ENCODE measurements at places on chromosomes 2 and 18.

DNA sequence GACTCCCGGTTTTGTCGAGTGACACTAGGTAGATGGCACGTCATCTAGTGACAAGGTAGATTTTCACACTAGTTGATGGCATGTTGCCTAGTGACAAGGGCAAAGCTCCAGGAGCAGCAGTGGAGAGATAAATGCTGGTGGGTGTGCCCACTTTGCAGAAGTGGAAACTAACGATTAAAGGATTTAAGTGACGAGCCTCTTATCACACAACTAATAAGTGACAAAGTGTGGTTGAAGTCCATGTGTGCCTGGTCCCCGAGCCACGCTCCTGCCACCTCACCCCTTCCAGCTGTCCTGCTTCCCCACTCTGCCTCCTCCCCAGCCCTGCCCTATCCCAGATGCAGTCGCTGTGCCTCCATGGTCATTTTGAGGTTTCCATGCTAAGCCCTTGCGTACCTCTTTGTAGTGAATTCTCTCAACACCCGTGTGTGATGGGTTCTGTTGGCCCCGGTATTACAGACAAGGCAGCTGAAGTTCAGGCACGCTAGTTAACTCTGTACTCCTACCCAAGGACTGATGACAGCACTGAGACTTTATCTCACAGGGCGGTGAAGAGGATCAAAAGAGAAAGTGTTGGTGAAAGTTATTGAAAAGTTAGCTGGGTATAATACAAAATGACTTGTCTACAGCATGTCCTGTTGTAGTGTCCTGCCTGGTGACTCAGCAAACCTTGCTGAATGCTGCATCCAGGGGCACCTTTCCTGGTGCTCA lies 113.4 kb upstream of the GLI2 start:
- no peak for DNase-seq

GRCh38 chr2:173596244-173596643 lies 241.6 kb downstream of the CDCA7 start:
- DNase-seq, result no peak

- DNase-seq, result no peak
These were observed 146.2 kb upstream of the MSH6 start for GRCh38 chr2:47636596-47637264.

DNA sequence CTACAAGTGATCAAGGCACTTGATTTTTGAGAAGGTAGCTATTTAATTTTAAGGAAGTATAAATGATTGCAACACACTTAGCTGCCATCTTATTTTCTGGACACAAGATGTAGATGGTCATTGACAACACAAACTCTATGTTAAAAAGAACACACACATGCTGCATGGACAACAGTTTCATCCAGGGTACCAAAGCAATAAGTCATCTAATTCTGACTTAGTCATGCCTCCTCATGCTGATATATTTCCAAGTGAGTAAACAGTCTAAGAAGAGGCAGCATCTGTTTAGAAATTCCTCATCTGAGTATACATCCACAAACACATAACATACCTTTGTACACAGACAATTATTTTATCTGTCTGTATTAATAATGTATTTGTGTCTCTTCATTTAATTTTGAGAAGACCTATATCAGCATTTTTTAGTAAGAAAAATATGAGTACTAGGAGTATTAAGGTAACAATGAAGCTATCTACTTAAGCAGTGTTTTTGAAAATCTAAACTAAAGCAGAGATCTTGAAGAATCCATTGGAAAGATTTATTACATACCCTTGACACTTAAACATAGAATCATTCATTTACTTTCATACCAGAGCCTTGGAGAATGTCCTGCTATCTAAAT lies 84.9 kb downstream of the SCN1A start:
- no peak for DNase-seq

GRCh38 chr2:136932700-136933099 lies 167.4 kb downstream of the THSD7B start:
- no peak for DNase-seq

DNA sequence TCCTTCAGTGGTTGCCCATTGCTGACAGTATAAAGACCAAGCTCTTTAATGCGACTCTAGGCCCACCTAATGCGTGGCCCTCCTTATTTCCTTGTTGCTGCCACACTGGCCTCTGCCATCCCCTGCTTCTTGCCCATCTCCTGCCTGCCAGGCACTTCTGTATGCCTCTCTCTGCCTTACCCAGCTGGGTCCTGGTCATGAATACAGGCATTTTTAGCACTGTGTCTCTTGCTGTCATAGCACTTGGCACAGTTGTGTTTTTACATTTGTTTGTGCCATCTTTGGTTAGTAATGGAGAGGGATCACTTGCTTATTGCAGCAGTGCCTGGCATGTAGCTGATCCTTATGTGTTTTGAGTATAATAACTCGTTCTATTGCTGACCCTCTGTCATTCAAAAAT lies 38.7 kb downstream of the MAP4K4 start:
- DNase-seq, result no peak

DNA sequence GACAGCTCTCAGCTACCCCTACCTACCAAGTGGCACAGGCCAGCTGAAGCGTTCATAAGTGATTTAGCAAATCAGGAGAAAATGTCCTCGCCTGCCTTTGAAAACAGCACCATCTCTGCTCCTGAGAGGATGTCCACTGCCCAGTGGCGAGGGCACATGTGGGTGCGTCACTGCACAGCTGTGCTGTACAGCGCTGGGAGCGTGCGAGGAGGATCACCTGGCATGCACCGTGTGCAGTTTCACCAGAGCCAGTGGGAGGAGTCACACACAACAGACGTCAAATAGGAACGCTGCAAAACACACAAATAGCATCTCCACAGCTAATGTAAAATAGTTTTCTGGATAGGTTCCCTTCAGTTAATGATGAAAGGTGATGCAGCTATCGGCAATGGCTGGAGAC lies 154.1 kb downstream of the HDAC4 start:
- DNase-seq, result no peak

DNA sequence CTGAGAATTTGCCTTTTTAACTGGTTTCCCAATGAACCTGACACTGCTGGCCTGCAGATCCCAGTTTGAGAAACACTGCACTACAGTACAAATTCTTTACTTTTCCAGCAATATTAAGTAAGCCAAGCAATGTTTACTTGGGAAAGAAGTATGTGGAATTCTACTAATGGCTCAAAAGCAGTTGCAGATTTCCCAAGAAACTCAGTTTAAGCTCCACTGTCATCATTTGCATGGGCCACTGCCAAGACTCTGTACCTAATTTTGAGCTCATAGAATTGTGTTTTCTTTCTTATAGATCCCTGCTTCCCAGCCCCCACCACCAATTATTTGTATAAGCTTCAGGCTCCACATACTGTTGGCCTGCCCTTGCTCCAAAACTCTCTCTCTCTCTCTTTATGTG lies 676.1 kb downstream of the RNF144A start:
- DNase-seq, result no peak

DNA sequence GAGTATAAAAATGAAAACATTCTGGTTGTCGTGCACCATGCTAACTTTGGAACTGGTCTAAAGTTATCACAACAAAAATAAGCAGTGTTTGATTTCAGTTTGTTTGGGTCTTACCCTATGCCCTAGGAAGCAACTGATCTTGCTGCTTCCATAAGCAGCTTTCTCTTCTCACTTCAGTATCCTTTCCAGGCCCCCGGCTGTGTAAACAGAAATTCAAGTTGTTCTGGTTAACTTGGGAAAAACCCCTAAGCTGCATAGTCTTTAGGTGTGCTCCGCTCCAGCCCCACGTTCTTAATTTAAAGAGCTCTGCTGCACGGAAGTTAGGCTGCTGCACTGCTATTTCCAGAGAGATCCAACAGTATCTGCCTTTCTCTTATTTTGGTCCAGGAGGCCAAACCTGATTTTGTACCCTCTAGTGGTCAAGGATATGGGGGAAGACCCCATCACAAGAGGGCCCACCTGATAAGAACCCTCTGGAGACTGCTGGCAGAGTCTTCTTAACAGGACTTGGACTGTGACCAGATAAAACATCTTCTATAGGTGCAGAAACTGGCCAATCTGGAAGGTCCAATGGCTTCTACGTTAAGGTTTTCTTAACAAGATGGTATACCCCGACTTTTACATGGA lies 69.1 kb downstream of the FEZ2 start:
- DNase-seq, result no peak

DNA sequence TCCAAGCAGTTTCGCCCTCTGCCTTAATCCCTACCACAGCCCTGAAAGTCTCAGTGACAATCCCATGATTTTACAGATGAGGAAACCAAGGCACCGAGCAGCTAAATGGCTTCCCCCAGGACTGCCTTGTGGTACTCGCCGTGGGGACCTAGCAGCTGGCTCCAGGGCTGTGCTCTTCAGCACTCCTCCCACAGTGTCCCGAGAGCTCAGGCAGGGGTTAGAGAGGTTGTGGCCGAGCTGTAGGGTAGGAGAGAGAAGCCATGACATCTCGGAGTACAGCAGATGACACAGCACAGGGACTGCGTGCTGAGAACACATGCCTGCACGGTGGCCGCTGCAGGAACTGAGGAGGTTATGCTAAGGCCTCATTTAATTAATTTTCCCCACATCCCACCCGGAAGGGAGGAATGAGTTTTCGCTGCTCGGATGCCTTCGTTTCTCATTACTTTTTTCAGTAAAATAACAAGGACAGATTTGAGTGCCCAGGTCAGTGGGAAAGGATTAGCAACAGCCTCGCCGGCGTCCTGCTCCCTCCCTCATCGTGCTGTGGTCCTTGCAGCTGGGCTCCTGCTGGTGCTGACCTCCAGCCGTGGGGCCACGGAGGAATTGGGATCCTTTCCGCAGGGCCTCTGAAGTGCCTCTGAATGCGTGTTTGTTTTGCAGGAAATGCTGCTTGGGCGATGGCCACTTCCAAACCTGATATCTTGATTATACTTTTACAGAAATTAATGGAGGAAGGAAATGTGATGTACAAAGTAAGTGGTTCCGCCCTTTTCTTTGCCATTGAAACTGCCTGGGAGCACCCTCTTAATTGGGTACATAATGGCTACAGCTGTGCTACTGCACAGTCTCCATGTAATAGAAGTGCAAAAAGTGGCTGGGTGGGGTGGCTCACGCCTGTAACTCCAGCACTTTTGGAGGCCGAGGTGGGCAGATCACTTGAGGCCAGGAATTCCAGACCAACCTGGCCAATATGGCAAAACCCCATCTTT lies 61.2 kb downstream of the WDSUB1 start:
- DNase-seq, result no peak

DNA sequence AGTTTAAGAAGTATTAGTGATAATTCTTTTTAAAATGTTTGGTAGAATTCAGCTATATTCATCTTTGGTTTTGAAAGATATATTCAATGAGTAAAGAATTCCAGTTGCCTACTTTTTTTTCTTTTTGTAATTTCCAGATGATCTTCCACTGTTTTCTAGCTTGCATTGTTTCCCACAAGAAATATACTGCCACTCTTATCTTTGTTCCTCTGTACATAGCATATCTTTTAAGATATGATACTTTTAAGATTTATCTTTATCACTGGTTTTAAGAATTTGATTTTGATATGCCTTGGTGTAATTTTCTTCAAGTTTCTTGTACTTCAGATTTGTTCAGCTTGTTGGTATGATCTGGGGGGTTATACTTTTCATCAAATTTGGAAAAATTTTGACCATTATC lies 374.4 kb downstream of the PLCL1 start:
- no peak for DNase-seq

GRCh38 chr2:124320051-124320688 lies 295.1 kb downstream of the CNTNAP5 start:
- DNase-seq, result no peak

- peak; percentile 91 for DNase-seq
These were observed 312.9 kb downstream of the PRKCE start for GRCh38 chr2:45964223-45964841.

GRCh38 chr2:107747964-107748583 lies 78.6 kb upstream of the RGPD4 start:
- no peak for DNase-seq

- DNase-seq, result no peak
These were observed 1.4 kb upstream of the CASP8 start for GRCh38 chr2:201258666-201259615.

GRCh38 chr2:227414846-227415245 lies 27.1 kb upstream of the SCYGR1 start:
- no peak for DNase-seq

- peak; percentile 98 for DNase-seq
These were observed 130.9 kb downstream of the MYCN start for GRCh38 chr2:16071039-16071864.

DNA sequence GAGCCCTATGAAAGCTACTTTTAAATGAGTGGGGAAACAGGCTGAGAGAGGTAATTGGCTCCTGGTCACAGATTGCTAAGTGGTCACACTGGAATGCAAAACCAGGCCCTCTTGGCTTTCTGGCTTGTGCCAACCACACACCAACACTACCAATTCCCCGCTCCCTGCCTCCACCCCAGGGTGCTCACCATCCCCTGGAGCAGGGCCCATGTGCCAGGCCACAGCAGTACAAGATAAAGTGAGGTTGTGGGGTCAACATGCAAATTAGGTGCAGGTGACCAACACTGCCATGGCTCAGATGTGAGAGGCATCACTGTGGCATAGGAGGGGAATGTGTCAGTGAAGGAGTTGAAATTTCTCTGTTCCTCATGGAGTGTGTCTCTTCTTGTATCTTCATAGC lies 312.5 kb downstream of the MYCN start:
- DNase-seq, result peak; percentile 100

DNA sequence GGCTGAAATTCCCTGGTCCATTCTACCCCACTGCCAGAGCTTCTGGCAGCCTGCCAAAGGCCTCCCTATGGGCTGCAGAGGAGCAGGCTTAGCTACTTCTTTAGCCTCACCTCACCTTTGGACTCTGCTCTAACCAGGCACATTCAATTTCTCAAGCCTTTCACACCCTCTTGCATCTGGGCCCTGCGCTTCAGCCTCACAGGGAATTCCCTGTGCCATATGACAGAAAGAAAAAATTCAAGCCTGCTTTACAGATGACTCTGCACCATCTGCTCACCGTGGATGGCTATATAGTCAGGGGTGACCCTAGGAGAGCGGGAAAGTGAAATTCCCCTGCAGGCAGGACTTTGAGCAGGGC lies 62.5 kb downstream of the REEP1 start:
- peak; percentile 79 for DNase-seq

GRCh38 chr2:235314371-235314930 lies 179.4 kb upstream of the AGAP1 start:
- peak; percentile 30 for DNase-seq

GRCh38 chr2:120209427-120210269 lies 13.6 kb downstream of the TMEM185B start:
- DNase-seq, result no peak

GRCh38 chr2:229559986-229560385 lies 154.4 kb downstream of the DNER start:
- DNase-seq, result no peak

DNA sequence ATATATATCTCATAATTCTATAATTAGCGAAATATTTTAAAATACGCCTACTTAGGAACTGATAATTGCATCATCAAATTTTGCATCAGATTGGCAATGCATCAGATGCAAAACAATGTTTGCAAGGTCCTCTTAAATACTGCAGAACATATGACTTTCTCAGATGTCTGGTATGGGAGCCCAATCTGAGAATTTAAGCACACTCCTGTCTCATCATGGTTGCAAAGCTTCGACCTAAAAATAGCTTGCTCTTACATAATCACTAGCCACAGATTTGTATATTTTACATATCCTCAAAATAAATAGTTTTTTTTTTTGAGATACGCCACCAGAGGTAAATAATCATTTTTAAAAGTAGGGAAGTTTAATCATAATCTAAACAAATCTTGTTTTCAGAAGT lies 123.2 kb downstream of the CABYR start:
- DNase-seq, result no peak
